ENCODE measurements at places on chromosomes 11 and 22. TPM values are rescaled to one million over a fixed set of nuclear protein-coding genes. Genes with fewer than 3 reads are reported as not detected.

Gene SRRD
- 19.9 TPM for total RNA-seq

Gene NAALADL1
- total RNA-seq: 5.5 TPM

Gene TIGD3
- not detected for total RNA-seq

Gene MCAM
- total RNA-seq: 5,496 TPM

Gene GLYAT
- not detected for total RNA-seq

Gene FGF19
- total RNA-seq: not detected

Gene MRPL48
- 28.0 TPM for total RNA-seq

Gene PCNX3
- 11.7 TPM for total RNA-seq

Gene PNPLA5
- not detected for total RNA-seq

Gene GAL3ST1
- total RNA-seq: not detected

Gene MLC1
- total RNA-seq: not detected

Gene GPR83
- total RNA-seq: not detected

All from epithelial cell of umbilical artery (primary cell).